ENCODE measurements at places on chromosomes 12 and 14.

GRCh38 chr12:103880299-103881142 is 39.5 kb upstream of the NT5DC3 start:
- DNase-seq, result no peak

DNA sequence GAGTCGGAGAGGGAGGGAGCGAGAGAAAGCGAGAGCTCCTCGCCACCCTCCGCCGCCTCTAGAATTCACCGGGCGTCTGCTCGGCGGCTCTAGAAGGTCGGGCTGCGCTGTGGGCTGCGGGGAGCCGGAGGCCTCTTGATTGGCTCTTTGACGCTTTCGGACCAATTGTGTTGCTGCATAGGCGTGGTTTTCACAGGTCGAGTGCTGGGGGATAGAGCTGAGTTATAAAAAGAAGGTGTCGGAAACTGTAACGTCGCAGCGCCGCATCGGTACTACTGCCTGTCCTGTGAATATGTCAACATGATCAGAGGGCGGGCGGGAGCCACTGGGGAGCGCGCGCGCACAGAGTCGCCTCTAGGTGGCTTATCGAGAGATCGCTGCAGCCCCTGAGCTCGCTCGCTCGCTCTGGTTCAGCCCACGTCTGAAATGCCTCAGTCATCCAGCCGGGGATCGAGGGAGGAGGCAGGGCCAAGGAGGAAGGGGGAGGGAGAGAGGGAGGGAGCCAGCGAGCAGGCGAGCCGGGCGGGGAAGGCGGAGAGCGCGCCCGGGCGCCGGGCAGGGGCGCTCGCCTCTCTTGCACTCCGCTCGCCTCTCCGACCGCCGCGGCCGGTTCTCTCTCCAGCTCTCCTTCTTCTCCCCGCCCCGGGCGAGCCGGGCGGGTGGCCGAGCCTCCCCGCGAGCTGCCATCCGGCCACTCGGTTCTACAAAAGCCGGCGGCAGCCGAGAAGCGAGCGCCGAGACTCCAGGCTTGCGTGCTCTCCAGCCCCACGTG is at the start of gene TBX3:
Gene TBX3 (minus strand): TSS at position 78 of the 772 bp plus-strand sequence. CDS start 975 bp downstream, outside the sequence.
- peak; percentile 58 for DNase-seq

DNA sequence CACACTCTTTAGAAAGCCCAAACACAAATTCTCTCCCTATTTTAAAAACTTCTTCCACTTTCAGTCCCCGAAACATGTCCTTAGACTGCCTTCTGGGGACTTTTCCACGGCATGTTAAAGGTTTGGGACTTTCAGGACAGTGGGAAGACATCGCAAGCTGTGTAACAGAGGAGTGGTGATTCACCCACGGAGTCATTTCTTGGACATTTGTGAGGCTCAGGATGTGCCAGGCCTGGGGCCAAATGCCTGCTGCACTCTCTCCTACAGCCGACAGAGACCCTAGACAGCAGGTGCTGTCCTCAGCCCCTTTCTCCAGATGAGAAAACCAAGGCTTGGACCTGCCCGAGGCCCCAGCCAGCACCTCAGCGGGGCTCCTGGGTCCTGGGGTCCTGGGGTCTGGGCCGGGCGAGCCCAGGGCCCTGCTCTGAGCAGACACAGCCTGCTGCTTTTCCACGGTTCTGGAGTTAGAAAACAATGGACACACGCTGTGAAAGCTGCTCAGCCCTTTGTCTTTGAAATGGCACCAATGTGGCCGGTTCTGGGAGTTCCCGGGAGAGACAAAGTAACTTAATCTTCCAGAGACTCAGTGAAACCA is 370.2 kb upstream of the SFSWAP start:
- DNase-seq, result no peak

DNA sequence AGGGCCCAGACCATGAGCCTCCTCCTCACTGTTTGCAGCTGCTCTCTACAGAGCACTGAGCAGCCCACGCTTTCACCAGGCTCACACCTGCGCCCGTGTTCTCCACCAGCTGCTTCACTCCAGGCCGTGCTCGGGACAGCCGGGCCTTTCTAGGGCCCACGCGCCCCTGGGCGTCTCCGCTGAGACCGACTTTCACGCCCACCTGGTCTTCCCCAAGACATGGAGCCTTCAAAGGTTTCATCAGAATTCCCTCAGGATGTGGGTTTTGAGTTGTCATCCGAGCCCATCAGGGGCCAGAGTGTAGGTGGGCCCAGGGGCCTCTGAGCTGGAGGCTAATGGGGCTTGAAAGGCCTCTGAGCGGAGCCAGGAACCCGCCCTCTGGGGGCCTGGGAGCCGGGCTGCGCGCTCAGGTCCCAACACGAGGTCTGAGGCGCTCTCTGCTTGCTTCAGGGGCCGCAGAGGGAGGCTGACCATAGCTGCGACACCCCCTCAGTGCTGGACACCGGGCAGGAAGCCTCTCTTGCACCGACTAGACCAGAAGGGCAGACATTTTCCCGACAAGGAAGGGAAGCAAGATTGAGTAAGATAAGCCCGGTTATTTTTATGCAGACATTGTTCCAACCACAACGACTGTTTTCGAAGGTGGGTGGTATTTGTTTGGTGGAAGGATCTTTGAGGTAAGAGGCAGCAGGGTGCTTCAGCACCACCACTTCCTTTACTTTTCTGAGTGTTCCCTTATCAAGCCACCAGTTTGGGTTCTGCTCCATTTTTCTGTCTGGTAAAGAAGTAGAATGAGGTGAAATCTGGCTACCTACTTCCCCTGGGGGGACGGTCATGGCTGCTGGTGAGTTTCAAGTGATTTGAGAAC is 125.0 kb upstream of the FUT8 start:
- DNase-seq, result no peak

- DNase-seq, result no peak
Measured at GRCh38 chr12:66387117-66387516, 84.8 kb downstream of the HELB start.

- no peak for DNase-seq
Measured at GRCh38 chr12:102426599-102427542, 53.5 kb downstream of the IGF1 start.

DNA sequence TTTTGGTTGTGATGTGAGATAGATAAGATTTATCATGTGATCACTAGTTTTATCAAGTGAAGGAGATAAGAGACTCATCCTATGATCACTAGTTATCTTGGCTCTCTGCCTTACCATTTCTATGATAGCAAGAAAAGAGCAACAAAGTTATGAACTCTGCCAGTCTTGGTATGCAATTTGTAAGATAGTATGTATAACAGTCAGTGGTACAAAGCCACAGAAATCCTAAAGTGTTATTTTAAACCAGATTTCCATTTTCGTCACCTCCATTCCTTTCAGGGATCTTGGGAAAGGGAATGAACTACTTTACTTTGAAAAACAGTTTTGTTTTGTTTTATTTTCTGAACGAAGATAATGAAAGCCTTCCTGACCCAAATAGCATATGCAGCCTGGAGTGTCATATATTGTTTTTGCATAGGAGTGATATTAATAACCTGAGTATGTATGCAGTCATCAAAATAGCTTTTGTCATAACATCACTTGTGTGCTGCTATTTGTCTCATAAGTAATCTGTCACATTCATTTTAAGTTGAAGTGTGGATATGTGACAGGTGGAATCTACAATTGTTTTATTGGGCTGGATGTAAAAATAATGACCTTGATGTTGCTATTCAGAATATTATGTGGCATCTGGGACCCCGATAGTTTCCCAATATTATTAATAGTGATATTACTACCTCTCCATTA is 35.0 kb downstream of the FLRT2 start:
- no peak for DNase-seq

GRCh38 chr12:110597885-110598284 is 14.8 kb upstream of the PPTC7 start:
- no peak for DNase-seq

GRCh38 chr14:105313381-105314286 is 914 bp upstream of the PACS2 start:
- peak; percentile 46 for DNase-seq

DNA sequence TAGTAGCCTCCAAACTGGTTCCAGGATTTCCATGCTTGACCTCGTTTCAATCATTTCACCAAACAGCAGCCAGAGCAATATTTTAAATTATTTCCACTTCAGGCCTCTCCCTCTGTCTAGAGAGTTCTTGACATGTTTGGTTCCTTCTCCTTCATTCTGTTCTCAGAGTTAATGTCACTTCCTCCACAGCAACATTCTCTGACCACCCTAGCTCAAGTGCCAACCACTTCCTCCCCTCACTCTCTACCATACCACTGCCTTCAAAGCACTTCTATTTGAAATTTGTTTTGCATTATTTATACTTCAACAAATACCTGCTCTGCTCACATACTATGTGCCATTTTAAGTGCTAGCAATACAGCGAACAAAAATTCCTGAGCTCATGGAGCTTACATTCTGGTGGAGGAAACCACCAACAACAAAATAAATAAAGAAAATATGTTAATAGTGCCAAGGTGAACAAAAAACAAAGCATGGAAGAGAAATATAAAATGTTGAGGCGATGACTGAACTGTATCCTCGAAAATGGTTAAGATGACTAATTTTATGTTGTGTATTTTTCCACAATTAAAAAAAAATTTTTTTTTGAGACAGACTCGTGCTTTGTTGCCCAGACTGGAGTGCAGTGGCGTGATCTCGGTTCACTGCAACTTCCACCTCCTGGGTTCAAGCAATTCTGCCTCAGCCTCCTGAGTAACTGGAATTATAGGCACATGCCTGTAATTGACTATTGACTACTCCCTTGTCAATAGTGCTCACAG is 17.3 kb downstream of the BAZ1A start:
- DNase-seq, result peak; percentile 63

DNA sequence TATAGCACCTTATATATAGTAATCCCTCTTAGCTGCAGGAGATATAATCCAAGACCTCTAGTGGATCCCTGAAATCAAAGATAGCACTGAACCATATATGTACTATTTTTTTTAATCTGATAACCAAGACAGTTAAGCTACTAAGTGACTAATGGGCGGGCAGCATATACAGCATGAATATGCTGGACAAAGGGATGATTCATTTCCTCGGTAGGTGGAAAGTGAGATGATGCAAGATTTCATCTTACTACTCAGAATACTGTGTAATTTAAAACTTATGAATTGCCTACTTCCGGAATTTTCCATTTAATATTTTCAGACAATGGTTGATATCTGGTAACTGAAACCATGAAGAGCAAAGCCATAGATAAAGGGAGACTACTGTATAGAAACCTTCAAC is 36.2 kb downstream of the PRMT8 start:
- DNase-seq, result no peak

GRCh38 chr12:9943240-9943639 is 11.1 kb upstream of the CLEC2A start:
- DNase-seq, result no peak

GRCh38 chr12:93106910-93107309 is 177.8 kb upstream of the EEA1 start:
- no peak for DNase-seq

- no peak for DNase-seq
Measured at GRCh38 chr14:80455031-80455430, 243.7 kb upstream of the DIO2 start.

DNA sequence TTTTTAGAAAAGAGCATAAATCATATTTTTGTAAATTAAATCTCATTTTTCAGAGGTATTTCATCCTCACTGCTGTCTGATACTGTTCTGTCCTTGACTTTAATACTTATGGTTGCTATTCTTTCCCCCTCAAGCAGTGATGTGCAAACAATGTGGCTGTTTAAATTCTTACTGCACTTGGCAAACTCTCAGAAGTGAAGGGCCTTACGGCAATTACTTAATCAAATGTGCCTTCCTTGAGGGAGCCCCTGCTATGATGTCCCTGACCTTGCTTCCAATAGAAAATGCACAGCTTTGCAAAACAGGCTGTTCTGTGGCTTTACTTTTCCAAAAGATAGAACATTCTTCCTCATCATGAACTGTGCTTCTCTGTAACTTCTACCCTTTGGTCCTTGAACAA is 35.2 kb downstream of the UBE3B start:
- DNase-seq, result no peak

GRCh38 chr12:2752676-2753371 is 41.9 kb upstream of the FKBP4 start:
- DNase-seq, result peak; percentile 47

GRCh38 chr14:24662753-24663152 is 28.8 kb upstream of the GZMB start:
- DNase-seq, result peak; percentile 85

Data from HL-60 (cell line).